ENCODE measurements at places on chromosomes 3 and 15.

DNA sequence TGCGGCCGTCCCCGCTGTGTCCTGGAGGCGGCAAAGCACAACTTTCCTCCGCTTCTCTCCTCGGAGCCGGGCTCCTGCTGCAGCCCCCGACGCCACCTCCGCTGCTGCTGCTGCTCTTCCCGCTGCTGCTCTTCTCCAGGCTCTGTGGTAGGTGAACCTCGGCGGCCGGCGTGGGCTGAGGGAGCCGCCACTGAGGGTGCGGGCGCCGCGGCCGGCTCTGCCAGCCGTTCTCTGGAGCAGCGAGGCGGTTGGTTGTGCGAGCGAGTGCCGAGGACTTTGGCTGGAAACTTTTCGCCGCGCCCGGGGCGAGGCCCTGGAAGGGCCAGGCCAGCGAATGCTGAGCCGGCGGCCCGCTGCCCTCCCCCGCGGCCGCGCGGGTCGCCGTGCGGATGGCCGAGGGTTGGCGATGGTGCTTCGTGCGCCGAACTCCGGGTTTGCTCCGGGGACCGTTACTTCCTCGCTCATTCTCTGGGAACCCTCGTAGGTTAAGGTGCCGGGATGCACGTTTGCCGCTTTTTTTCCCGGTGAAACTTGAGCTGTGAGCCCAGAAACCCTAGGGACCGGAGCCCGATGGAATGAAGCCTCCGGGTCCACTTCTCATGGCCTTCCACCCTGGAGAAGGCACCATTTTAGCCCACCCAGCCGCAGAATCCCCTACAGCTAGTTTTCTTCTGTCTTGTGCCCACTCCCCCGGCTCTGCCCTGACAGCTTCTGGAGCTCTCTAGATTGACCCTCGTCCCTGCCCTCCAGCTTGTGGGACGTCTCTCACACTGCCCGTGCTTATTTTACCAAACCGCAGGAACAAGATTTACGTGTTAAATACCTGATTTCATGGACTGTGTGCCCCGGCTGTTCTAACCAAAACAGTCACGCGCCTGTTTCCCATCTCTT is 660 bp downstream of the NECTIN3 start:
- no peak for DNase-seq

GRCh38 chr3:101203411-101203810 is 117.0 kb downstream of the IMPG2 start:
- DNase-seq = no peak

GRCh38 chr15:68057758-68058157 is 3.6 kb downstream of the PIAS1 start:
- DNase-seq = no peak

GRCh38 chr3:112395181-112395895 is 62.4 kb downstream of the CD200 start:
- no peak for DNase-seq

GRCh38 chr3:189563853-189564563 is 67.2 kb upstream of the TP63 start:
- DNase-seq = no peak

- no peak for DNase-seq
These were observed 204.4 kb upstream of the ZNF385D start for GRCh38 chr3:21955406-21955805.

DNA sequence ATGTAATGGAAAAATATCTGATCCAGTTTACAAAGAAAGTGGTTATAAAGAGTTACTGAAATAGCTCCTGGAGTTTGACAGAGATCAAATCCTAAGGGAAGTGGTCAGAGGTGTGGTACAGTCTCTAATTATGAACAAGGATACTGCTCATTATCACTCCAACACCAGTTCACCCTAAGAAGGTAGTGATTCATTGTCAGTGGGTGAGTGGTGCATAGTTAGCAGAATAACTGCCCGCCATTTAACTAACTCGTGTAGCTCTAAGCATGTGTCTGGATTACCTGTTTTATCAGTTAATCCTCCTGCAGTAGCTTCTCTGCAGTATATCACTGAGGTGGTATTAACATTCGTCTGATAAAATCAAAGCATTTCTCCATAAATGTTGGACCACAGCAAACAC is 700.1 kb downstream of the NLGN1 start:
- no peak for DNase-seq

DNA sequence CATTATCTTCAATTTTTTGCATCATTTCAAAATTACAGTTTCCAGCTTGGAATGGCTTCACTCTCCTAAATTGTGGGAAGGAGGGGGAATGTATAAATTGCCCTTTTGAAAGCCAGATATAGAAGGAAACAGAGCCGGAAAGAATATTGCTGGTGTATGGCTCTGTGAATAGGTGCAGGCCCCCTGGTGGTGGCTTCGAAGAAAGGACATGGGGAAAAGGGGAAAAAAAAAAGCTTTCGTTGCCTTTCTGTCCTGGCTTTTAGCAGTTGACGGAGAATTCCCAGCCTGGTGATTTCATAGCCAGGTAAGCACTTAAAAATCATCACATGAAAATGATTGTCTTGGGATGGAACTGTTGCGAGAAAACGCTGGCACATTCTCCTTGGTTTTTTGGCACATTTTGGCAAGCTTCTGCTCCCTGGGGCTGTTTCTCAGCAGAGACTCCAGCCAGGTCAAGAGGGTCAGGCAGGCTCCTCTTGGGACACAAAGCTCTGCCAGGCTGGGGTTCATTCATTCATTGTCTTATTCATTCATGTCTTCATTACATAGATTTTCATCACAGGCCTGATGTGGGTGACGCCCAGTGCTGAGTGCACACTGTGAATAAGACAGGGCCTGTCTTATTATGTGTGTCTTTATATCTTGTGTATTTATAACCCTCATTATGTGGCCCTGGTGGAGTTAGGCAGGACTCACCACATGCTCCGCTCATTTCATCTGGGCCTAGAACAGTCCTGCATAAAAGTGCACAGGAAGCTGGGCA is 300.0 kb upstream of the TPM1 start:
- DNase-seq = no peak

- DNase-seq = no peak
These were observed 1017.4 kb downstream of the SQOR start for GRCh38 chr15:46652266-46652665.

GRCh38 chr15:60905587-60905986 is 323.5 kb downstream of the RORA start:
- DNase-seq = no peak
